ENCODE measurements at places on chromosomes 7 and 10.
A peak's percentile ranks its signal among the peaks of the same experiment; 100 is the strongest.

DNA sequence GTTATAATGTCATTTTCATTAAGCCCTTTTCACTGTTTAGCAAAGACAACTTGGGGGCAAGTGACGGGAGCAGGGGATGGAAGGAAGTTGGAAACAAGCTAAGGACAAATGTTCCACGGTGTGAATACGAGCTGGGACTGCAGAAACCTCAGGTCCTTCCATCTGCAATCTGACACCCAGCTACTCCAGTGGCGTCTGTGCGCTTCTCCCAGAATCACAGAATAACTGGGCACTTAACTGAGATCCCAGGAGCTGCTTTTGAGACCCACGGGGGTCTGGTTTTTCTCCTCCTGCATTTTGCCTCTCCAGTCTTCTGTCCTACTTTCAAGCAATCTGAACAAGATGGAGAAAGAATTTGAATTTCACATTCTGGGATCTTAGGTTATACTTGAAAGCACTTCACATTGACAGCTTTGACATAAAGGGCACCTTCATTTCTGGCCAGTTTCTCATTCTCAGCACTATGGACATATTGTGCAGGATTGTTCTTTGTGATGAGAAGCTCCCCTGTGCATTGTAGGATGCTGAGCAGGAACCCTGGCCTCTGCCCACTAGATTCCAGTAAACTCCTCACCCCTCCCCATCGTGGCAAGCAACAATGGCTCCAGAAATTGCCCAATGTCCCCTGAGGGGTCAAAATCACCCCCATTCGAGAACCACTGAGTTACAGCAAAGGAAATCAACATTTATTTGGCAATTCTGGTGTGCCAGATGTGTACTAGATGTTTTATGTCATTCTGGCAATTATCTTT is 194.1 kb downstream of the CACNB2 start:
- no peak for DNase-seq

DNA sequence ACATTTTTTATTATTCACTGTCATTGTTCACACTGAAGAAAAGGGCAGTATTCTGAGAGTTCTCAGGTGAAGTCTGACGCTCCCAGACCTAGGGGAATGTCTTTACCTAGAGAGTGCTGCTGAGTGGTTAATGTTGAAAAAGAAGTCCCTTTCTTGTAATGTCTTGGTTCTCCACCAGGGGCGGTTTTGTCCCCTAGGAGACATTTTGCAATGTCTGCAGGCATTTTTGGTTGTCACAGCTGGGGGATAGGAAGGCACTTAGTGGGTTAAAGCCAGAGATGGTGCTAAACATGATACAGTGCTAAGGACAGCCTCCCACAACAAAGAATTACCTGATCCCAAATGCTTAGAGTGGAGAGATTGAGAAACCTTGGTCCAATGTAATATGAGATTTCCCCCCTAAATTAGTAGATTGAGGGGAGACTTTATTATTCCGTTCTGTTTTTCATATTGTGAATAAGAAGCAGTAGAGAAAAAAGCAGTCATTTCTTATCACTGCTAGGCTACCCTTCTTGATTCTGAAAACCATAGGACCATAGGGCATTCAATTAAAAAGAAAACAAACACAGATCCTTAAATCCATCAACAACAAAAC is 13.1 kb downstream of the UMAD1 start:
- DNase-seq, result no peak

- DNase-seq, result no peak
Measured at GRCh38 chr10:11242443-11243387, 225.0 kb downstream of the CELF2 start.

- DNase-seq, result no peak
Measured at GRCh38 chr7:105990141-105990540, 27.1 kb downstream of the CDHR3 start.

- DNase-seq, result peak; percentile 35
Measured at GRCh38 chr10:129628823-129629222, 161.8 kb downstream of the MGMT start.

DNA sequence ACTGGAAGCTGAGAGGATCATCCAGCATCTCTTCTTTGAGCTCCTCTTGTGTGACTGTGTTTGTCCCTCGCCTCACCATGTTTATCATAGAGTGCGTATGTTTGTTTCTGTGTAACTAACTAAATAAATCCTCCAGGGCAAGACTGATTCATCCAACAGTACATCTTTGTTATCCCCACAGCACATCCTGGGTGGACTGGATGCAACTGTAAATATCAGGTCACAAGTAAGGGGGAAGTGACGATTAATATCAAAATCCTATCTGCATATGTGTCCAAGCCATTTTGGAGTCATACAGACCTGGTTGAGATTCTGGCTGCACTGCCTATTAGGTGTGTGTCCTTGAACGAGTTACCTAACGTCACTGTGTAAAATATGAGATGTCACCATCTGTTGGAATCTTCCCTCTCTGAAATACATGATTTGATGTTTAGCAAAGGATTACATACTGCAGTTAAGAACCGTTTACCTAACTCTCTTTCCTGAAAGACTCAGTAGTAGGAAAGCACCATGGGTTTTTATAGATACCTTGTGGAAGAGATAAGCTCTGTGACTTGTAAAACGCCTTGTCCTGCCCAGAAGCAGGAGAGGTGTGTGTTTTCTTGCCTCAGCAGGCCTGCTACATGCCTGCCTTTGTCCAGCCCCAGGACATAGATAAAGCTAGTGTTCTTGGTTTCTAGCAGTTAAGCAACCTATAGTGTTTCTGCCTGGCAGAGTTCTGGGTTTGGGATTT is 25.8 kb downstream of the WBP1L start:
- DNase-seq, result no peak

Measured in coronary artery (tissue), 2 donors.